Right hindlimb (tissue), 1 donor: ENCODE measurements at places on chromosomes 4 and X.

DNA sequence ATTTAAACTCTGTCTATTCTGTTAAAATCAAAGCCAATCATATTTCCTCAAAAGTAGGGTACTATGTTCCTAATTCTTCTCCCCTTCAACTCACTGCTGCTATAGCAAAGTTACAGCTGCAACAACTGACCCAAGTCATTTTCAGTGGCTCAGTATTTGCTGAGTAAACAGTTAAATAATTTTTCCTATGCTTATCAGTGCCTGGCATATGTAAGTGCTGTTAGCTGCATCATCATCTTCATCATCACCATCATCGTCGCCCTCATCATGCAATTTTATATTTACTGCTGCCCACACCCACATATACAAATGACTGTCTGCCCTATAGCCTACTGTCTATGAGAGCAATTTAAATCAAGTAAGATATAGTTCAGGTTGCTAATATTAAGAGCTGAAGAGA lies 21.9 kb downstream of the COQ2 start:
- no peak for DNase-seq

- DNase-seq, result no peak
Observed at GRCh38 chrX:87578978-87579377, 61.4 kb downstream of the KLHL4 start.

DNA sequence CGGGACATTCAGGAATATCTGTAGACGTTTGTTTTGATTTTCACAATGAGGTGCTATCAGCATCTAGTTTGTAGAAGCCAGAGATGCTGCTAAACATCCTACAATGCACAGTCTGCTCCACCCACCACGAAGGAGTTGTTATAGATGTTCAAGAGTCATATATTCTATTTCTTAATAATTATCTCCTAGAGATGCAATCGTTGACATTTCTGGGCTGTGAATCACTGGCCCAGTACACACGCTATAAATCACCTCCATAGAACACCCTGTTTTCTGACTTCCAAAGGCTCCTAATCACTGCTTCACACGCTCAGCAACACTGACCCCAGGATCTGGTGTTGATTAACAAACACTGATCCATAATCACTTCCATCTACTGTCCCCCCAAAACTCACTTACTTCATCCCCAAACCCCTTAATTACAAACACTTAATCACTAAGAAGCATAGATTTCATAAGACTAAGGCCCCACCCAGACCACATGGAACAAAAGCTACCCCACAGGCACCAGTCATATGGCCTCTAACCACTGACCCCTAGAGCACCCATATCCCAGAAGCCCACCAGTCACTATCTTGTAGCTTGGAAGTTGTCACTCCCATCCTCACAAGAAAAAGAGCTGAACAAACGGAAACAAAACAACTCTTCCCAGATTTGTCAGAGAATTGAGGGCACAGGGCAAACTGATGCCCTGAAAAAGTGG lies 31.7 kb upstream of the ZNF41 start:
- no peak for DNase-seq

- no peak for DNase-seq
Observed at GRCh38 chr4:38360201-38360600, 303.8 kb upstream of the KLF3 start.

DNA sequence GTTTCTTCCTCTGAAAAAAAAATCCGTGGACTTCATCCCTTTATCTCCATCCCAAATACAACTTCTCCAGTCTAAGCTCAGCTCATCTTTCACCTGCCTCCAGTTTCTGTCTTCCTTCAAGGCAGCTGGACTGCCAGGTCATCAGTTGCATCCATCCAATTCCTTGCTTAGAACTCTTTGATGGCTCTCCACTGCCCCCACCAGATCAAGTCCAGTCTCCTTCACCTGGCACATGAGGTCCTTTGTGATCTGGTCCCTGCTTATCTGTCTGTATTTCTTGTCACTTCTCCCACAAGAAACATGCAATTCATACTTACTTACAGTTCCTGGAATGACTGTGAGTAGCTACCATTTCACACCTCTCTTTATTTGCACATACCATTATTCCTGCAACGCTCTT lies 33.8 kb downstream of the OTUD6A start:
- DNase-seq, result no peak

- DNase-seq, result no peak
Observed at GRCh38 chrX:103791826-103792485, 15.3 kb downstream of the PLP1 start.

- no peak for DNase-seq
Observed at GRCh38 chr4:183202523-183202922, 103.5 kb downstream of the WWC2 start.

- no peak for DNase-seq
Observed at GRCh38 chr4:30385650-30386049, 334.5 kb upstream of the PCDH7 start.
